AG08396 (cell line): ENCODE measurements at places on chromosomes 6 and 20.

DNA sequence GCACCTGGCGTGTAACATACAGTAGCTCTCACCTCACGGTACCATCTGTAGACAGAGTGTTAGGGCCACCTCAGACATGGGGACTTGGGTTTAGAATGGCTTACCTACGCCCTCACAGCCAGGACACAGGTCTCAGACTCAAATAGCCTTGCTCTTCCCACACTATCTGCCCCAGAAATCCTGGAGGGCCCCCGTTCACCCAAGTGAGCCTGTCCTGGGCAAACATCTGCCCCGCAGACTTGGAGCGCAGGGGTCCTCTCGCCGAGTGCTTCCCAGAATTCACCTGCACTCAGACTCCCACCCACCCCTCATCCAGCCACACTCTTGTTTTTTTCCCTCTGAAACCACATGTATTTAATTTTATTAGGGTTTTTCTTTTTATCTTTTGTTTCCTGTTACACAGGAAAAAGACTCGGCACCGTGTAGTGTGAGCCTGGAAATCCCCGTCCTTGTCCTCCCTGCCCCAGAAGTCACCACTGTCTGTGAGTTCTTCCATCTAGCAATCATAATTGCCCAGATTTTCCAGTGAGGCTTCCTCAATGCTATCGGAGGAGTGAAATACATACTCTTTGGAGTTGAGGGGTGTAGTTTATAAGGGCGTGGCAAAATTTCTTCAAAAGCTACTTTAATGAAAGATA, 17.1 kb upstream of the MAP1LC3A start:
- DNase-seq, result no peak

GRCh38 chr6:31728767-31729514, at the start of gene DDAH2:
TSS of gene DDAH2 (minus strand) at chr6:31729299. CDS start at chr6:31729161, 138 bp downstream.
- DNase-seq, result no peak

DNA sequence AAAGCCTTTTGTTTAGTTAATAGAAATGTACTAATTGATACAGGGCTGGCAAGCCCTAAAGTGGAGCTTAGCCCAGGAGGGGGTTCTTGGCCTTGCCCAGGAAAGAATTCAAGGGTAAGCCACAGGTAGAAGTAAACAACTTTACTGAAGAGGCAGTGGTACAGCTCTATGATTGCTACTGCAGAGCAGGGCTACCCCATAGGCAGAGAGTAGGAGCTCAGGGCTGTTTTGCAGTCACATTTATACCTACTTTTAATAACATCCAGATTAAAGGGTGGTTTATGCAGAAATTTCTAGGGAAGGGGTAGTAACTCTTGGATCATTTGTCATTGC, 680.4 kb upstream of the GJE1 start:
- DNase-seq, result peak; percentile 7

DNA sequence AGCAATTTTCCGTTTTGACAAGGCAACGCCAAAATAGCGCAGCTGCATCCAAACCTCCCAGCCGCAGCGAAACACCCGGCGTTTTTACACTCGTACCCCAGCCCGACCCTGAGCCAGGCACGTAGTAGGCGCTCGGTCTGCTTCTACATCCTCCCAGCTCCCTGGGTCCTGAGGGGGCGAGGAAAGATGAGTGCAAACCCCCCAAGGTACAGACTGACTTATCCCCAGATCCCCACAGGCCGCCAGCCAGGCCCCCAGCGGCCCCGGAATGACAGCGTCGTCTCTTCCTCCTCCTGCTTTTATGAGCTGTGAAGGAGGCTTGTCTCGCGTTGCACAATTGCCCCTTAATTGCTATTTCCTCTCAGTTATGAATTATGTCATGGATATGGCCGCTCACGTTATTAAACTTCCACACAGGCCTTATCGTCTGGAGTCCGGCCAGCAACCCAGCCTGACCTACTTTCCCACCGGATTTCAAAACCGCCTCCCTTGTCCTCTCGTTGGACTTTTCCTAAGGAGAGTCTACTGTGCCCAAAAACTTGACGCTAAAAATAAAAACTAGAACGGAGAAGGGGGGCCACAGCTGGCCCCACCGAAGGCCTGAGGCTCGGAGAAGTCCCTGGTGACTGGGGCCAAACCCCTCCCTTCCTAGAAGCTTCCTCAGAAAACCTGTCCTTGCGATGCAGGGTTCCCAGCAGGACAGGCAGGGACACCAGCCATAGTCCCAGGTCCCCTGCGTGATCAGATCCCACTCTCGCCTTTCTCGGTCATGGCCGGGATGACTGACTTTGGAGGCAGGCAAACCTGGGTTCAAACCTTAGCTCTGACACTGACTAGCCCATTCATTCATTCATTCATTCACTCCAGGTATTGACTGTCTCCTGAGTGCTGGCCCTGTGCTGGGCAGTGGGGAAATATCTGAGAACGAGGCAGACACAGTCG, 130.9 kb upstream of the PTPN1 start:
- DNase-seq, result peak; percentile 56

- peak; percentile 38 for DNase-seq
Observed at GRCh38 chr6:101462576-101462975, 69.1 kb downstream of the GRIK2 start.

DNA sequence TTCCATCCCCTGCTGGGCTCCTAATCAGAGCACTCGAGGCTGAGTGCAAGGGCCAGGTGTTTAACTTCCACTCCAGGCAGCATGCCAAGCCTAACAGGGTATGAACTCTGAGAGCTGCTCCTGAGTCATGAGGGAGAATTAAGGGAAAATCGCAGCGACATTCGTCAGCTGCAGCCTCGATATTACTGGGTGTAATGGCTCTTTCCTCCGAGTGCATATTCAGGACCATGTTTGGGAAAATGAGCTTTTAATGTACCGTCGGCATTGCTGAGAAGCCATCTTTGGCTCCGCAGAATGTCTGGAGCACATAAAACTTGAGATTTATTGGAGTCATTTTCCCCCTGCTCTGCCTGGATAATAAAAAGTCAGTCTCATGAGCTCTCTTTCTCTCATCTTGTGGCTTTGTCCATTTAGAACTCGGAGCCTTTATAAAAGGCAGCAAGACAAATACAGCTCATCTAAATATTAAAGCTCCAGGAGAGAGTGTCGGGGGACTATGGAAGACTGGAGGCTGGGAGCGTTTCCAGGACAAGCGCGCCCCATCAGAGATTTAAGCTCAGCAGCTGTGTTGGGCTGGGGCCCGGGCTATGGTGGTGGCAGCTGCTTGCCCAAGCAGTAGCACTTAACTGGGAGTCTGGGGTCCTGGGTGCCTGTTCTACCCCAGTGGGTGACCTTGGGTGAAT, 103.7 kb downstream of the TOX2 start:
- peak; percentile 78 for DNase-seq

- no peak for DNase-seq
Observed at GRCh38 chr20:45639687-45640086, 8.6 kb upstream of the WFDC9 start.

DNA sequence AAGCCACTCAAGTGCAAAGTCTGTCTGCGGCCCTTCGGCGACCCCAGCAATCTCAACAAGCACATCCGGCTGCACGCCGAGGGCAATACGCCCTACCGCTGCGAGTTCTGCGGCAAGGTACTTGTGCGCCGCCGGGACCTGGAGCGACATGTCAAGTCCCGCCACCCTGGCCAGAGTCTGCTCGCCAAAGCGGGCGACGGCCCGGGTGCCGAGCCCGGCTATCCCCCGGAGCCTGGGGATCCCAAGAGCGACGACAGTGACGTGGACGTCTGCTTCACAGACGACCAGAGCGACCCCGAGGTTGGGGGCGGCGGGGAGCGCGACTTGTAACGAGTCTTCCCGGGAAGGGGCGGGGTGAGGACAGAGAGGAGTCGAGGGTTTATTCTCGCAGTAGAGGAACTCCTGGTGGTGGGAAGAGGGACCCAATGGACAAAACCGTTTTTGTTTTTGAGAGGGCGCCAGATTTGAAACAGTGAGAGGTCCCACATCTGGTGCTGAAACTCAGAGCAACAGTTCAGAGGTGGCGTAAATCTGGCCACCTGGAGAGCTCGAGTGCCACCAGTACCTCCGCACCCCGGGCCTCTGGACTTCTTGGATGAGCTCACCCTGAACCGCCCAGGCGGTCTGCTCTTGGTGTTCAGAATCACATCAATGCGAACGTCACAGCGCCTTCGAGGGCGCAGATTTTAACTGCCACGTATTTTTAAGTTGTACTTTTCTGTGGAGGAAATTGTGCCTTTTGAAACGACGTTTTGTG, 8.0 kb downstream of the PRDM13 start:
- DNase-seq, result no peak

DNA sequence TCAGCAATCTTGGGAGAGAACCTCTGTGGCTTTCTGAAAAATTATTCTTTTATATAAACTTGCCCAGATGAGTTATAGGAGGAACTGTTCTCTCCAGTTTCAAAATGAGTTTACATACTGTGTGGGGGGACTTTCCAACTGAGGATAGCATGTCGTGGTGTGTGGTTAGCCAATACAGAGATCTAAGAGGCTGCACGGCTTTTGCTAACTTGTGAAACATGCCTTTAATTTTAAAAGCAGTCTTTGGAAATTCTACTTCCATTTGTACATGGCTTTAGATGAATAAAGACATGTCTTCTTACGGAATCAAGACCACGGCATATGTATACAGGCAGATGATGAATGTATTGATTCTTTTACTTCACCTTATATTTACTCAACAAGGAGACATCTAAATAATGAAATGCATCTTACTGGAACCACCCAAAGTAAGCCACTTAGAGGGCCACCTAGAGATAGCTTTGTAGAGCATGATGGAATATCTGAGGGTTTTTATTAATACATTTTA, 39.8 kb downstream of the HIVEP1 start:
- peak; percentile 21 for DNase-seq

DNA sequence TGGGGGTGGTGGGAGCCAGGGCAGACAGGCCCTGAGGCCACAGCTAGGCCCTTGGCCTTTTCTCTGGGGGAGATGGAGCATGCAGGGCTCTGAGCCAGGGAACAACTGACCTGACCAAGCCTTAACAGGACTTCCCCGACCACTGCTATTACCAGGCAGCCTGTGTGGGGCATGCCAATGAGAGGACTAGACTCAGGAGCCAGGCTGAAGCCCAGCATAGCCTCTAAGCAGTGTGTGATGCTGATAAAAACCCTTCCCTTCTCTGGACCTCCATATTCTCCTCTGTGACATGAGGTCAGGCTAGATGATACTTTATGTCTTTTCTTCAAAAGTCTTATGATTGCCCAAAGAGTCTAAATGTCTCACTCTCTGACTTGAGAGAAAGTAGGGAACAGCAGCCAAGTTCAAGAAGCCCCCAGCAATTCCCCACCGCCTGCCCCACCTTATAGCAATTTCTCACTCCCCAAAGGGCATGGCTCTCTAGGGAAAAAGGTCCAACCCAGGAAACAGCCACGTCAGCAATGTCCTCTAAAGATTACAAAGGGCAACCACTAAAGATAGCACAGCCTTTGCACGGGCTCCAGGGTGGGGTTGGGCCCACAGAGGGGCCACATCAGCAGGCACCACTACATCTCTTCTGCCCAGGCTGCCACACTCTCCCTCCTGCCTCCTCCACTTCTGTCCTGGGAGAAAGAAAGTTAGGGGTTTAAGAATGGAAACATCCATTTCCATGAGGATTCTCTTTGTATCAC, 71.3 kb downstream of the TRERF1 start:
- DNase-seq, result no peak

GRCh38 chr6:87340230-87340629, 4.4 kb upstream of the C6orf163 start:
- no peak for DNase-seq

GRCh38 chr20:53792946-53793536, 199.4 kb upstream of the ZNF217 start:
- no peak for DNase-seq

GRCh38 chr6:159499034-159499433, 194.0 kb downstream of the SOD2 start:
- DNase-seq, result no peak

GRCh38 chr6:14673201-14673600, 555.6 kb downstream of the CD83 start:
- DNase-seq, result no peak

DNA sequence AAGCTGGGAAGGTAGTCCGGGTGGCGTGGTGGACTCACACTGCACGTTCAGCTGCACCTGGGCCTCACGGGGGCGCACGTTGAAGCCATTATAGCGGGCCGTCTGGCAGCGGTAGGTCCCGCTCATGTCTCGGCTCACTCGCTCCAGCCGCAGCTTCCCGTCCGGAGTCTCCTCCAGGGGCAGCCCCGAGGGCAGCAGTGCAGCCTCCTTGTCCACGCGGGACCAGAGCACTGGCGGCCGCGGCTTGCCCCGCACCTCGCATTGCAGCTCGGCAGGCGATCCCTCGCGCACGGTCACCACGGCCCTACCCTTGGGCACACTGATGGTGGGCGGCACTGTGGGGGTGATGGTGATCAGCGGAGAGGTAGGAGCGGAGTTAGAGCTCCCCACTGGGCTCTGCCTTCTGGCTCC, 47.6 kb downstream of the MDGA1 start:
- no peak for DNase-seq

DNA sequence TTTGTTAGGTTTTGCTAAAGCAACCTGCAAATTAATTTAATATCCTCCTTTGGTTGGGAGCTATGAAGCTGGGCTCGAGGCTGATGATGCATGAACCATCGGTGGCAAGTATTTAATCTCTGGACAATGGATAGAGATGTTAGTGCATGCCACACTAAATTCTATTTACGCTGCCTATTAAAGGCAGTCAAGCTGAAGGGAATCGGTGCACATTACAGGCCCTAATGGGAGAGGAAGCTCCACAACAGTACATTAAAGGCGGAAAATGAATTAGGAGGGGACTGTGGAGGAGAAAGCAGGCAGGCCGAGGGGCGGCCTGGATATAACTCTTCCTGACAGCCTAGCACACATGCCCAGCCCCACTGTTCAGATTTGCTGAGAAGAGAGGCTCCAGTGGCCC, 132.4 kb upstream of the MAFB start:
- DNase-seq, result no peak

DNA sequence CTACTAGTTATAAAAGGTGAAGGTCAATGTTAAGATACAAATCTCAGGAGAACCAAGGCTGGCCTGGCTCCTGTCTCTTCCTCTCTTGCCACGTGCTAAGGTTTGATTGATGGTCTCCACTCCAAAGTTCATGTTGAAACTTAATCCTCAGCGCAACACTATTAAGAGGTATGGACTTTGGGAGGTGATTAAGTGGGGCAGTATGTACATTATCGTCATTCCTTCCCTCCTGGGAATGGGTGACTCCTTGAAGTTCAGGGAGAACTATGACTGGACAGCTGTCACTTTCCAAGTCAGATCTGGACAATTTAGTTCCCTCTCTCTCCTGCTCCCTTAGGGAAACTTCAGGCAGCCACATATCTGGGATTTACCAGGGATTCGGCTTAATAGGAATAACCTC, 50.5 kb downstream of the KCNK5 start:
- no peak for DNase-seq

GRCh38 chr6:35034411-35035191, 106.5 kb downstream of the TCP11 start:
- no peak for DNase-seq

- no peak for DNase-seq
Observed at GRCh38 chr20:16123623-16124022, 449.6 kb downstream of the KIF16B start.
